ENCODE measurements at places on chromosomes 1 and 21.

GRCh38 chr1:94792473-94793295 is 27.5 kb upstream of the SLC44A3 start:
- DNase-seq, result no peak

DNA sequence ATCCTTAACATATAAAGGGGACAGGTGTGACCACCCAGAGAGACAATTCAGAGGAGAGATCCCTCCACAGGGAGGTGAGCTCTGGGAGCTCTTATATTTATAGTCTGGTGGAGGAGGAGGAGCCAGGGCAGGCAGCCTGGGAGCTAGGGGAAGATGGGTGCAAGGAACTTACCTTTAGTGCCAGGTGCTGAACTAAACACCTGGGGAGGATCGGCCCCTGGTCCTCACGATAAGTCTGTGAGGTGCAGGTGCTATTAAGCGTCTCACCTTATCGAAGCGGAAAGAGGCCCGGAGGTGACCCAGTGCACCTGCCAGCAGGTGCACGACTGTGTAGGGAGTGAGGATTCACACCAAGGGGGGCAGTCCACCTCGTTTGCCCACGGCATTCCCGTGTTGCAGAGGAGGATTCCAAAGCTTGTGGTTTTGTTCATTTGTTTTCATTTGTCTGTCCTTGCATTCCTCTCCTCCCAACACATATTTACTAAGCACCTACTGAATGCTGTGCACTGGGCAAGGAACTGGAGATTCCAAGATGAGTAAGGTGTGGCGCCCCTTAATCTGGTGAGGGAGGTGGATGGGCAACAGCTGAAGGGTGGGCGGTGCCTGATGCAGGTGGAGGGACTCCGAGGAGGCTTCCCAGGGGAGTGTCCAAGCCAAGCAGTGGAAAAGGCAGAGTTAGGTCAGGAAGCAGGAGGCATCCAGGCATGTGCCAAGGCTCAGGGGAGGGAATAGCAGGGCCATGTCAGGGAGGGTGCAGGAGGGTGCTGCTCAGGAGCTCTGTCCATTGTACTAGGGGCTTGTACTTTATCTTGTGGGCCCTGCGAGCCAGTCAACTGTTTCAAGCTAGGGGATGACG is 11.5 kb downstream of the ARHGEF10L start:
- no peak for DNase-seq

DNA sequence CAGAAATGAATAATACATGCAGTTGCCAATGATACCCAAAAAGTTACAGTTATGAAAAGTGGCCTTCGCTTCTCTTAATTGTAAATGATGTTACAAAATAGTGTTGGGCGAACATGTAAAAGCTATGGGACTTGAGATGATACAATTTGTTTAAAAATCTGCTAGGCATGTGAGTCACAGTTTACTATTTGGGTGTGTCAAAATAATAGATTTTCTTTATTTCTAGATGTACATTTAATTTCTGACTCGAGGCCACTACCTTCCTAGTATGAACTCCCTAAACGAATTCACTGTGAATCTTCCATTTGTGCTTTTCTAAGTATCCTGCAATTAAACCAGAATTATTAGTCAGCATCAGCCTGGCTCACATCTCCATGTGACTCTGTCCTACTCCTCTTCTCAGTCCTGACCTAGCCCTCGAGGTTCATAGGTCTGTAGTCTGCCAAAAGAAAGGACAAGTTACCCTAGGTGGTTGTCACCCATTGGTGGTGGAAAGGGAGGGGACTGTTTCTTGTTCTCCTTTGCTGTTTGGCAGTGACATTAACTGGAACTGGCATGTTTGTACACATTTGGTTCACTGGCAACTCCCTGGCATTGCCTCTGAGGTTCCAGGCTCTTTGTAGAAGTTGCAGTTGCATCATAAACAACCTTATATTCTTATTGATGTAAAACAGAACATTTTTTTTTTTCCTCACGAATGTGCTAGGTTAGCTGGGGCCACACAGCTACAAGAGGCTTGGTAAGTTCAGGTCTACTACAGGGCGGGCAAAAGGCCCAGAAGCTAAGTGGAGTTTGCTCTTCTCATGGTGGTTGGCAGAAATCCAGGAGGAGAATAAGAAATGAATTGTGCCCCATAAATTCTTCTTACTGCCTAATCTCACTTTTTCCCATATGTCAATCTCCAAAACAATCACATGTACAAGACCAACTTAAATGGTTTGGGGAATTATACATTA is 746.5 kb upstream of the ADAMTS5 start:
- DNase-seq, result no peak

- no peak for DNase-seq
Measured at GRCh38 chr1:108327534-108328466, 83.9 kb upstream of the NBPF4 start.

DNA sequence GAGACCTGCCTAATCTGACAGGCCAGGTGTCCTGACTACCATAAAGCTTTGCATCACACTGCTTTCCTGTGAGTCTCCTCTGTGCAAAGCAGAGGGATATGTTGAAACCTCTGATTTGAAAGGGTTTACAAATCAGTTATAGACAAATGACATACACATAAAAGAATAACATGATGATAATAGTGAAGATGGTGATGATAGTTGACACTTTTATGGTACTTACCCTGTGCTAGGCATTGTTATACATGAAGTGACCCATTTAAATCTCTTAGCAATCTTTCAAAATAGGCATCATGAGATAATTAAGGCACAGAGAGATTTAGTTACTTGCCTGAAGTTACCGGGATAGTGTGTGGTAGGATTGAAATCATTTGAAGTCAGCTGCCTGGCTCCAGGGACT is 34.1 kb upstream of the PKN2 start:
- DNase-seq, result no peak

- DNase-seq, result no peak
Measured at GRCh38 chr1:183417772-183418491, at the start of gene NMNAT2. TSS of gene NMNAT2 (minus strand) at chr1:183418380. CDS start at chr1:183418267, 113 bp downstream.

DNA sequence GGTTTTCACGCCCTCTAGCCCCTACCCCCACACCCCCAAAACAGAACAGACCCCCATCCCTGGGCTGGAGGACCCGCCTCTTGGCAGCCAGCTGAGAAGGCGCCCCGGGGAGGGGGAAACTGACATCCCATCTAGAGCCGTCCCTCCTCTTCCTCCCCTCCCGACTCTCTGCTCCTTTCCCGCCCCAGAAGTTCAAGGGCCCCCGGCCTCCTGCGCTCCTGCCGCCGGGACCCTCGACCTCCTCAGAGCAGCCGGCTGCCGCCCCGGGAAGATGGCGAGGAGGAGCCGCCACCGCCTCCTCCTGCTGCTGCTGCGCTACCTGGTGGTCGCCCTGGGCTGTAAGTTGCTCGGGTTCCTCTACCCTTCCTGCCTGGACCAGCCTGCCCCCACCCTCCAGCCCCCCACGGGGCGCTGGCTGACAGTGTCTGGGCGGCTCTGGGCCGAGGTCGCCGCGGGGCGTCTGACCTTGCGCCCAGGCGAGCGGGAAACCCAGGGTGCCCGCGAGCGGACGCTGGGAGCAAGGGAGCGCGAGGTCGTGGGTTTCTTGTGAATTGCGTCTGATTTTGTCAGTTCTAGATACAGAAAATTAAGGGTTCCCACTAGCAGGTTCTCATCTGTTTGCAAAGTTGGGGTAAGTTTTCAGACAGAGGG is 618 bp downstream of the JAM2 start:
- no peak for DNase-seq

Data from hematopoietic multipotent progenitor cell treated with erythropoietin and hydrocortisone succinate and interleukin-3 and kit ligand, for 8 days (in vitro differentiated cells).